ENCODE measurements at places on chromosomes 13 and 19.

GRCh38 chr13:93225610-93226009 lies 997 bp upstream of the GPC6 start:
- no peak for DNase-seq

DNA sequence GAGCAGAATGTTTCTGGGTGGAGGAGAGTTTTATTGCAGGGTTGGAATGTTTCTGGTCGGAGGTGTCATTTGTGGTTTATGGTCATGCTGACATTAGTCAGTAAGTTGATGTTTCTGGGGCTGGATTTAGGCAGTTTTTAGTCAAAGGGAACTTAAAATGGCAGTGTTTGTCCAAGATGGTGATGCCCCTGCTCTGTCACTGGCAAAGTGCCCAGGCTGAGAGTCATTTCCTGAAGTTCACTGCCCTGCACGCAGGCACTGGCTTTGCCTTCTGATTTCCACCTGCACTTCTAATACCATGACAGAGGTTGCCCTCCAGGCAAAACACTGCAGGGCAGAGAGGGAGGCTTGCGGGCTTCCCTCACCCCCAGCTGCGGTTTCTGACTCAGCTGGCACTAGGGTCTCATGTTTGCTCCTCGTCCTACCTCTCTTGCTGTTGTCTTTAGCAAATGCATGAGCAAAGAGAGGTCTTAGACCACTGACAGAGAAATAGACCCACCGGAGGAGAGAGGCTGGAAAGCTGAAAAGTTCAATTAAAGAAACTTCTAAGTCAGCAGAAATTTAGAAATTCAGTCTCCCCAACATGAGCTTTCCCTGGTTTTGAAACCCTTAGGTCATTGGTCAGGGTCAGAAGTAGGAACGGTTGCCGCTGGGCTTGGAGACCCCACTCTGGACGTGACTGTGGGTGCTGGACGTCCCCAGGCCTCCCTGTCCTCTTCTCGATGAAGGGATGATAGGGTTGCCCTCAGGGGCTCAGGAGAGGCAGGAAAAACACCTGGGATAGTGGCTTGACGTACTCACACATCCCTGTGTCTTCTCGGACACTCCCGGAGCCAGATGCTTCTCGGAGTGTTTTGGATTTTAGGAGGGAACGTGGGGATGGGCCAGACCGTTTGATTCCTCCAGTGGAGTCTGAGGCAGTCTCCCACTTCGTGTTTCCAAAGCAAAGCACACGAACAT lies 26.3 kb downstream of the TMEM255B start:
- DNase-seq: no peak

DNA sequence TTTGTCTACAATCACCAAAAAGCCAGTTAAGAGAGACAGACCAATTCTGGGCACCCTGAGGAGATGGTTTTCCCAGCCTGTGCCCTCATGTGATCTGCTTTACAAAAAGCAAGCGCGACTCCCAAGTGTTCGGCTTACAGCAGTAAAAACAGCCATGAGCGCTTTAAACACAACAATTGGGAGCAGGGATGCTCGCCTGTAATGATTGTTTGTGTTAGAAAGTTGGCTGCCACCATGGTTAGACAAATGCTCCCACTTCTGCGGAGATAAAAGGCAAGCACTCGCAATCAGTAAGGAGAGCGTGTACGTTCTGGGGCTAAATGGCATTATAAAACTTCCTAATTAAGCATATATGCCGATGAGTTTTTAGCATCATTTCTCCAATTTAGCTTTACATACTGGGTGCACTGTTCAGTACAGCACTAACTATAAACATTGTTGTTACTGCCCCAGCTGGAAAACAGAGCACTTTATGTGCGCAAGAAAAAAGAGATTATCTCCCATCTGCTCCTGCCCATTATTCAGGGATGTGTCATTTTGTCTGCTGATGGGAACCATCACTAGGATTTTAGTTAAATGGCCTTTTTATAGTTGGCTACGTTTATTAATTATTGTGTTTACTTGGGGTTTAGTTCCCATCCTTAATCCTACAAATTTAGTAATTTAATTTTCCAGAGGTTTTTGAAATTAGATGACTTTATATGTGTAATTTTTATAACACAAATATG lies 309.3 kb upstream of the MAB21L1 start:
- no peak for DNase-seq

- DNase-seq: no peak
Observed at GRCh38 chr13:78750735-78751134, 91.8 kb upstream of the OBI1 start.

- DNase-seq: no peak
Observed at GRCh38 chr13:65336916-65337315, 1893.2 kb downstream of the PCDH9 start.
